ENCODE measurements at places on chromosomes 6 and 20.

GRCh38 chr6:166989427-166990032, 9.7 kb upstream of the CEP43 start:
- DNase-seq, result peak; percentile 8

- no peak for DNase-seq
Measured at GRCh38 chr6:7763881-7764280, 38.0 kb downstream of the BMP6 start.

GRCh38 chr20:35363190-35363589, 48.6 kb downstream of the UQCC1 start:
- DNase-seq, result no peak

- DNase-seq, result no peak
Measured at GRCh38 chr6:12280902-12281301, 9.3 kb upstream of the EDN1 start.

GRCh38 chr6:168381726-168382458, 59.1 kb upstream of the SMOC2 start:
- no peak for DNase-seq

- DNase-seq, result no peak
Measured at GRCh38 chr20:31988430-31989015, 20.6 kb downstream of the XKR7 start.

GRCh38 chr6:164273491-164273890, 859.0 kb downstream of the QKI start:
- DNase-seq, result no peak

- DNase-seq, result no peak
Measured at GRCh38 chr20:47237715-47238114, 118.8 kb downstream of the ZMYND8 start.

DNA sequence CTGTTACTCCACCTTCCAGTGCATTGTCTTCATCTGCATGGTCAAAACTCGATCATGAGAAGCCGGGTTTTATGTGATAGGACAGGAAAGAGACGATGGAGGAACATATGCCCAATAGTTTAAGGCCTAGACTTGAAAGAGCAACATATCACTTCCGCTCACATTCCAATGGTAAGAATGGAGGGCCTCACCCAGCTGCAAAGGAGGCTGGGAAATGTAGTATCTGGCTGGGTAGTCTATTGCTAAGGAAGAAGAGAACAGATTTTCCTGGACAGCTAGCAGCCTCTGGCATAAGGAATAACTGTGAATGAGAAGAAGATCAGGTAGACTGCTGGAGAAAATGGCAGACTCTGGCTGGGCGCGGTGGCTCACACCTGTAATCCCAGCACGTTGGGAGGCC, 19.2 kb downstream of the FITM2 start:
- DNase-seq, result no peak

- peak; percentile 60 for DNase-seq
Measured at GRCh38 chr6:158849899-158850806, 31.0 kb upstream of the EZR start.

GRCh38 chr6:390914-391558, 516 bp upstream of the IRF4 start:
- DNase-seq, result no peak

GRCh38 chr6:169859401-169859977, 108.1 kb downstream of the ERMARD start:
- no peak for DNase-seq

DNA sequence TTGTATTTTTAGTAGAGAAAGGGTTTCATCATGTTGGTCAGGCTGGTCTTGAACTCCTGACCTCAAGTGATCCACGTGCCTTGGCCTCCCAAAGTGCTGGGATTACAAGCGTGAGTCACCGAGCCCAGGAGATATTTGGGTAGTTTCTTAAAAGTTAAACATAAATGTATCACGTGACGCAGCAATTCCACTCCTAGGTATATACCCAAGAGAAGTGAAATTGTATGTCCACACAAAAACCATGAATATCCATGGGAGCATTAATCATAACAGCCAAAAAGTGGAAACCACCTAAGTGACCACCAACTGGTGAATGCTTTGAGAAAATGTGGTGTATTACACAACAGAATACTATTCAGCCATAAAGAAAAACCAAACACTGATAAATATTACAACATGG, 164.8 kb downstream of the MRPL14 start:
- no peak for DNase-seq

GRCh38 chr6:66538551-66539135, 831.6 kb upstream of the EYS start:
- DNase-seq, result no peak

DNA sequence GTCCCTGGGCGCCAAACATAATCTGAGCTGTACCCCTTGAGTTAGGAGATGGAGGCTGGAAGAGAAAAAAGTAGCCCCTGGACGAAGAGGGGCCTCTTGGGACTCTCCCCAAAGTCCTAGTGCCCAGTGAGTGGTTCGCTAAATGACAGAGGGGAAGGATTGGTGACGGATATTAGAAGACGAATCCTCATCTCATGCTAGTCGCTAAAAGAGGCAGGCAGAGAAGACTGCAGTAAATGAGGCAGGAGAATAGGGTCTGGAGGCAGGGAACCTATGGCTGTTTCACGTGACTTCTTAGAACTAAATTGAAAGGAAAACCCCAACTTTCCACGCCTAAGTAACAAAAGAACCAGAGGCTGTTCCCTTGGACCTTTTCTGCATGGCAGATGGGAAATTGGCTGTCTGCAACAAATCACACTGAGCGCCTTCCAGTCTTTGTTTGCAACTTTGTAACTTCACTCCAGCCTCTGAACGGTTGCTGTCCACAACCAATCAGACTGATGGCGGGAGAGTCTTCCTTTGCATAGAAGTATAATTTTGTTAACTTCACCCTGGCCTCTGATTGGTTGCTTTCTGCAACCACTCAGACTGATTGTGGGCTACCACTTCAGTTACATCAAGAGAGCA, 731 bp upstream of the RBL1 start:
- no peak for DNase-seq

GRCh38 chr6:10163203-10163962, 251.5 kb downstream of the TFAP2A start:
- no peak for DNase-seq

DNA sequence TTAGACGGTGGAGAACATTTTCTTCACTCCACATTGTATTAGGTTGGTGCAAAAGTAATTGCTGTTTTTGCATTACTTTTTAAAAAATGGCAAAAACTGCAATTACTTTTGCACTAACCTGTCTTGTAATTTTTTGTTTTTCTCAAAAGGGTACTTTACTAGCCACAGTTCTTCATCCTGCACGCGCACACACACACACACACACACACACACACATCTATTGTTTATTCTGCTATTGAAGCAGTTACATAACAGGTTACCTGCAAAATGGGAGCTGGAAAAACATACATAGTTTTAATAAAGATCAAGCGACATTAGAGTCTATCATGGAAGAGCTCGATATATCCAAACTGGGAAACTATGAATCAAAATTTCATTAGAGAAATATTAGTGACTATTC, 235.2 kb downstream of the SIM1 start:
- DNase-seq, result no peak

DNA sequence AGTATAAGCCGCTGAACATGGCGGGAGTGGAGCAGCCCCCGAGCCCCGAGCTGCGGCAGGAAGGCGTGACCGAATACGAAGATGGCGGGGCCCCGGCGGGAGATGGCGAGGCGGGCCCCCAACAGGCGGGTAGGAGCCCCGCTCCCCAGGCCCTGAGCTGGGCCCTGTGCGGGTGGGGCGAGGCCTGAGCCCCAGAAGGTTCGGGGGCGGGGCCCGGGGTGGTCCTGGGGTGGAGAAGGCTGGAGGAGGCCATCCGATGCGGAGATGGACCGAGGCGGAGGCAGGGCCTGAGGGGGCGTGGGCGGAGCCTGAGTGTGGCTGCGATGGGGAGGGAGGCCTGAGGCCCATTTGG, 7.1 kb downstream of the L3MBTL1 start:
- DNase-seq, result no peak

GRCh38 chr6:1047981-1048541, 263.8 kb upstream of the FOXQ1 start:
- DNase-seq, result no peak

- DNase-seq, result no peak
Measured at GRCh38 chr6:152859225-152859624, 108.6 kb downstream of the VIP start.

DNA sequence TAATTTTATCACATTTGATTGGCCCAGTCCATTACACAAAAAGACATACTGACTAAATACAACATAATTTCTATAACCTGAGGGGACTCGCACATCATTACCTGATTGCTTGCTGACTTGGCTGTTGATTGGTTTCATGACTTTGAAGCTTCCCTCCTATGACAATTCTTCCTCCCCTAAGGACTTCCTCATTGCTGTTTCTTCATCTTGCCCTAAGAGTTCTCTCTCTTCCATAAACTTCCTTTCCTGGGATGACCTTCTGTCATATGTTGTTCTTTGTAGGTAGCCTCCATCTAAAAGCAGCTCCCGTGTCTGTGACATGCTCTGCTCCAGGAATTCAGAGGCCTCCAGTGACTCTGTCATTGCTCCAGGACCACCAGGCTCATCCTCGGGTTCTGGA, 22.6 kb downstream of the RSPH3 start:
- DNase-seq, result no peak

DNA sequence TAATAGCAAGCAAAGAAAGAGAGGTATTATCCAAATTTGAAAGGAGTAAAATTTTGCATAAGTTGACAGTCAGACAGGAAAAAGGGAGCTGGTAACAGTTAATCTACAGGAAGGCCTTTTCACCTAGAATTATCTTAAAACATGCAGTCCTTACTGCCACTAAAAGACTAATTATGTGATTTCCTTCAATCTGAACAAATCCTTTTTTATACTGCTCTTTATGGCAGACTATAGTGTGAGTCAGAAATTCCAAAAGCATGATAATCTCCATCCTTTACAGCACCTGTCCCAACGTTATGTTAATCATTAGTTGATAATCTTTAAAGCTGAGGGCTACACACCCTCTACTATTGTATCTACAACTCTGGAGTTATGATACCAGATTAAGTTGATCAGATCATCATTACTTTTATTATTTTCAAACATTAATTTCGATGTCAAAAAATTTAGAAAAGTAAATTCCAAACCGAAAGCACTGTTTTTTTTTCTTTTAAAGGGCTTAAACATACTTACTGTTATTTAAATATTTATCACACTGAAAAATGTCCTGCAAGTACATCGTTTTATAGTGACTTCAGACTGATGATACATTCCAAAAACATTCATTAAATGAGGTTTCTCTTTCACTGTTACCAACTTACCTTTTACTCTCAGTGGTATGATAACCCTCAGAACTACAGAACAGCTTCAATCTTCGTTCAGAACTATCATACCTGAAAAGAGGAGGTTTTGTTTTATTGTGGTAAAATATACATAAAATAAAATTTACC, 33.2 kb upstream of the AKAP7 start:
- no peak for DNase-seq
